Gastroesophageal sphincter (tissue), 4 donors: ENCODE measurements at places on chromosomes 1 and 21. TPM values are rescaled to one million over a fixed set of nuclear protein-coding genes. Genes with fewer than 3 reads are reported as not detected.

GJA5 gene
- total RNA-seq = 3.9 TPM

IGFN1 gene
- not detected for total RNA-seq

LCE6A gene
- not detected for total RNA-seq

GRCh38 chr1:27339213-27339612 is 2.6 kb upstream of the SYTL1 start:
- H3K27me3 ChIP-seq = no peaks in the 10 kb centered on the region
- H3K27ac ChIP-seq = no peak overlapping the region
- H3K36me3 ChIP-seq = no peaks in the 10 kb centered on the region
- no peaks in the 10 kb centered on the region for H3K4me1 ChIP-seq

- no peak for ATAC-seq
- H3K27me3 ChIP-seq = no peaks in the 10 kb centered on the region
- no peaks in the 10 kb centered on the region for H3K36me3 ChIP-seq
- H3K27ac ChIP-seq = no peak overlapping the region
- H3K4me3 ChIP-seq = no peak overlapping the region
These were observed 366.3 kb downstream of the HHAT start for GRCh38 chr1:210695026-210695425.

GRCh38 chr1:152495066-152495675 is 15.4 kb upstream of the LCE5A start:
- no peak overlapping the region for H3K27ac ChIP-seq
- no peaks in the 10 kb centered on the region for H3K27me3 ChIP-seq
- H3K4me1 ChIP-seq = no peaks in the 10 kb centered on the region
- no peak for ATAC-seq
- H3K4me3 ChIP-seq = no peak overlapping the region
- H3K36me3 ChIP-seq = no peaks in the 10 kb centered on the region

- peaks cover 4% of the 10 kb centered on the region for H3K36me3 ChIP-seq
- no peaks in the 10 kb centered on the region for H3K27me3 ChIP-seq
- H3K4me1 ChIP-seq = no peaks in the 10 kb centered on the region
- H3K27ac ChIP-seq = no peak overlapping the region
- no peak overlapping the region for H3K4me3 ChIP-seq
These were observed 29.8 kb downstream of the WDR3 start for GRCh38 chr1:117959364-117959763.
